RCC 7860 (cell line): ENCODE measurements at places on chromosomes 1 and 21.

GRCh38 chr1:7267493-7267892, 482.2 kb downstream of the CAMTA1 start:
- peak; percentile 83 for DNase-seq

- no peak for DNase-seq
Observed at GRCh38 chr1:226632922-226633351, 84.4 kb downstream of the STUM start.

DNA sequence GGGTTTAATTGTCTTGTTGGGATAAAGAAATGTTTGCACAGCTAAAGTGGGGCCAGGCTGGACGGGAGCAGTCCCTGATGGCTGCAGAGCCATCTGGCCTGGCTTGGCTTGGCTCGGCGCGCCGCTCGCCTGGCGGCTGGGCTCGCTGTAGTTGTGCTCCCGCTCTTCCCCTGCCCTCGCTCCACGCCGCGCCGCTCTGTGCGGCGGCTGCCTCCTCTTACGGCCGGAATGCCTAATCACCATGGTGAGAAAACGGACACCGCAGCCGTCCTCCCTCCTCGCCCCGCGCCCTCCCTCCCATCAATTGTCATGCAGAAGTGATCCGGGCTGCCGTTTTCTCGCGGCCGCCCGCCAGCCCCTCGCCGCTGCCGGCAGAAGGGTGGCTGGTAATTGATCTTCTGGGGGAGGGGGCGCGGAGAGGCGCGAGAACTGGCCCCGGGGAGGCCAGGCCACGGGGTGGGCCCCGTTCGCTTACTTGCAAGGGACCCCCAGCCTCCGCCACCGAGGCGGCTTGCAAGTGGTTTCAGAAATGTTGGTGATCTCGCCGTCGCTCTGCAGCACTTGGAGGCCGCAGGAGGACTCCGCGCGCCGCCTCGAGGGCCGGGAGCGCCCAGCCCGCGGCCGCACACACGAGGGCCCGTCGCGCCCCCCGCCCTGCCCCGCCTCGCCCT, 12.4 kb downstream of the RNF220 start:
- no peak for DNase-seq

DNA sequence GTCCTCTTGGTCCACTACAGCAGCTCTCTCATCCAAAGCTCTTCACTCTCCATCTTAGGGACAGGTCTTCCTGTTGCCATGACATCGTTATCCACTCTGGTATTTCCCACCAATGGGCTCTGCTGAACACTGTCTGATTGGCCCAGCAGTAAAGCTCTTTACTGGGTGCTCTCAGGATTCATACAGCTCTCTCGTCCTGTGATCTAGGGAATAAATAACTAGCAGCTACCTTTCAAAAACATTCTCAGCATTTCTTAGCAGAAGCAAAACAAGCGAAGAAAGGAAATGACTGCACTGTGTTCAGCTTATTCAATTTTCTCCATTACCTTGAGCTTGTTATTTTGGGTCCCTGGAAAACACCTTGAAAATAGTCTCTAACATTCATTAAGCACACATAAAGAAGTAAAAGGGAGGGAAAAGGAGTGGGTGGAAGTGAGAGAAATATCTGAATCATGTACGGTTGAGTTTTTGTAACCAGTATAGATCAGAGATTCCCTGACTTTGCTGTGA, 163.4 kb upstream of the SGIP1 start:
- DNase-seq: no peak

DNA sequence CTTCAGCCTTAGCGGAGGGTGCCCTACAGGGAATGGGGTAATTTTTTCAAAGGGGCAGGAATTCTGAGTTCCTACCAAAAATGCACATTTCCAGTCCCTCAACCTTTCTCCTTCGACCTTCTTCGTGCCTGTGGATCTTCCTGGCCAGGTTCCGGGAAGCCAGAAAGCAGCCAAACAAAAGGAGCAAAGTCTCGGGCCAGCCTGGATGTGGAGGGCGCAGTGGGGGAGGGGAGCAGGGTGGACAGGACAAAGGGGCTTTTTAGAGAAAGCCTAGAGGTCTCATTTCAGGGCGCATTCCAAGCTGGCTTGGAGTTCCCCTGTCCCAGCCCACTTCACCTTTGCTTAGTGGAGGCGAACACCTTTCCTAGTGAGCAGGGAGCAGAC, 2.9 kb upstream of the INAVA start:
- no peak for DNase-seq

GRCh38 chr1:21175324-21175669, 1.4 kb downstream of the EIF4G3 start:
- DNase-seq: peak; percentile 29

DNA sequence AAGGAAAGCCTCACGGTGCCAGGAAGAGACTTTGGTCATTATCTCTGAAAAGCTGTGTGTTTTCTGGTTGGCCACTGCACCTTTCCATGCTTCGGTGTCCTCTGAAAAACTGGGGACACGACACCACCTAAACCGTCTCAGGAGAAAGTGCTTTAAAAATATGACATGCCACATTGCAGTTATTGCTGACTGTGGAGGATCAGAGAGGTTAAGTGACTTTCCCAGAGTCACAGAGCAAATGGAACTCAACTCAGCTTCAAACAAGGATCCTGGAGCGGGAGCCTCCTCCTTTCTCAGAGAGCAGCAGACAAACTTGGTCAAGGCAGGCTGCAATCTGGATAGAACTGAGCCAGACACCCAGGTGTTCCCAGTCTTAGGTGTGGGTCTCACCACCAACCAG, 13.8 kb downstream of the MYOM3 start:
- DNase-seq: no peak

GRCh38 chr1:248872752-248873408, 14.0 kb upstream of the ZNF692 start:
- peak; percentile 75 for DNase-seq

GRCh38 chr1:72439036-72439435, 156.7 kb upstream of the NEGR1 start:
- DNase-seq: no peak

DNA sequence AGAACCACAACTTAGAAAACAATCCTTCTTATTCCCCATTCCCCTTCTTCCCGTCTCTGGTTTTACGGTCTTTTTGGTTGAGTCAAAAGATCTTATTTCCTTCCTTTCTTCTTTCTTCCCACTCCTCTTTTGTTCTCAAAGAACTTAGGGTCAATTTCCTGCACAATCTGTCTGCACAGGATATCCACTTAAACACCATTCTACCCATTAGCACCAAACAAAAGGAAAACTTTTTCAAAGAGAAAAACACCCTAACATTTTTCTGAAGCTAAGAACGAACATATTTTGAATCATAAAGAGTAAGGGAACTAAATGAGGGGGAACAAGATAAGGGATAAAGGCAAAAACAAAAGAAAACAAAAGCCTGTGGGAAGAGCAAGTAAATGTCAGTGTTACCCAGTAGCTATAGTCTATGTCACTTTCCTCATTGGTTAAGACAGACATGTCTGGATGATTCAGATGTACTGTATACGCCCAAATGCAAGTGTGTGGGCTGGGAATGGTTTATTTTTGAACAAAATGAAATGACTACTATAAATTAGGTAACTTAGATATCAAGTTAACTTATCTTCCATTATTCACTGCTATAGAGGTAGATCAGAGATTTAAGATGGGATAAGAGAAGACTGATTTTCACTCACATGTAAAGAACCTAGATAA, 59.9 kb downstream of the TOR3A start:
- peak; percentile 66 for DNase-seq

DNA sequence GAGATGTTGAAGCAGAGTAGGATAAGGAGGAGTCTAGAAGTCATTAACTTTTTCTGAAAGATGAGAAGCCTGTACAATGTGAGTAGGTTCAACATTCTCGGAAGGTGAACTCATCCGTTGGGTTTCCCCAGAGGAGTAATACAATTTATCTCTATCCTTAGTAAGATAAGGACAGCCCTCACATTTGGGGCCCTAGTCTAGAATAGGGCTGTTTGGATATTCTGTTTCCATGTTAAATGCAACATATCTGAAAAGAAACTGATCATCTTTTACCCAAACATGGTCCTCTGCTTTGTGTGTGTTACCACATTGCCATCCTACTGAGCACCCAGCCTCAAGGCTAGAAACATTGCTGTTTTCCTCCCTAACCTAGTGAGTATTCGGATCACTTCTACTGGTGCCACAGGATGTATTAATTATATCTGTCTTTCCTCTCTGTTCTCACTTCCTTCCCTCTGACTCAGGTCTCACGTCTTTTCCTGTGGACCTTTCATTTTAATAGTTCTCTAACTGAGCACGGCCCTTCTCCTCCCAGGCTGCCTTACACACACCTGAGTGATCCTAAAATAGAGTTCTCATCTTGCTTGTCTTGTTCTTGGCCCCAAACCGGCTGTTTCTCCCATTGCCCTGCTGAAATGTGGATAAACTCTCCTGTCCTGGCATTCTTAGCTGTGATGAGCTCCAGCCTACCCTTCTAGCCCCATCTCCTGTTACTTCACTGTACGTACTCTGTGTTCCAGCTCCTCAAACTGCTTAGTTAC, 91.7 kb downstream of the CDC14A start:
- DNase-seq: peak; percentile 59

- DNase-seq: no peak
Observed at GRCh38 chr1:244968881-244969280, 104.5 kb upstream of the HNRNPU start.
